GM06990 (cell line): ENCODE measurements at places on chromosomes 7 and 10.

- DNase-seq, result no peak
Observed at GRCh38 chr7:48360574-48360973, 189.3 kb downstream of the ABCA13 start.

DNA sequence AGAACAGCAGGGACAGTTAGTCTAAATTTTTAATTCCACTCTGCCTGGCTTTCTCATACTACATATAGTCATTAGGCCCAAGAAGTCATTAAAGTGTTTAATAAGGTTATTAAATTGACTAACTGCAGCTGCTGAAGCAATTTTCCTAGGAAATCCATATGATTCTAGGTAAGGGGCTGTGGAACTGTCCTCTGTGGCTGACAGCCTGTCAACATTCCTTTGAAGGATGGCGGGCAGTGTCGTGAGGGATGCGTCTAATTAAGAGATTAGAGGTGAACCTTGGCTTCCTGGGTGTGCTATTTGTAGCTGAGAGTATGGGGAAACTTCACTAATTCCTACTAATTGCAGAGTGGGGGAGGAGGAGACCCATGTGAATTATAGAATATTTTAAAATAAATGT is 64.6 kb downstream of the SNX10 start:
- no peak for DNase-seq

- no peak for DNase-seq
Observed at GRCh38 chr7:44215531-44215930, 14.8 kb downstream of the YKT6 start.

- no peak for DNase-seq
Observed at GRCh38 chr10:109173937-109174336, 749.4 kb downstream of the XPNPEP1 start.

DNA sequence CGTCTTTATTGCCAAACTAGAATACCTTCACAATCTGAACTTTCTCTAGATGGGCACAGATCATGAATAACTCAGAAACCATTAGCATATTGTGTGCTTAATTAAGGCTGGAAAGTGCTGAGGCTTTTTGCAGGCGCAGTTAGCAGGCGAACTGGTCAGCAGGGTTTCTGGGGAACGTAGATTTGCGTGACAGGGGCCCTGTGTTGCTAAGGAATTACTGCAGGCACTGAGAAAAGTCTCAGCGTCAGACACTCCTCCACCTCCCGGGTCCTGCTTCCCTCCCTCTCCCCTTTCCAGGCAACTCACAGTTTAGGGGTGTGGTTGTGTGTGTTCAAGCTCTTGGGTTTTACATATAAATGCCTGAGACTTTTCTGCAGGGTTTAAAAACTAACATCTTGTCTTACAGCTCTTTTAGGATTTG is 2.2 kb downstream of the MAP3K8 start:
- no peak for DNase-seq

- DNase-seq, result no peak
Observed at GRCh38 chr7:102925976-102926782, 13.4 kb downstream of the LRRC17 start.

- no peak for DNase-seq
Observed at GRCh38 chr7:50342616-50343114, 38.1 kb downstream of the IKZF1 start.

- DNase-seq, result peak; percentile 68
Observed at GRCh38 chr7:69906283-69906995, 308.2 kb downstream of the AUTS2 start.

- no peak for DNase-seq
Observed at GRCh38 chr7:125363873-125364272, 434.2 kb upstream of the POT1 start.

- no peak for DNase-seq
Observed at GRCh38 chr10:22544325-22545068, 169.9 kb downstream of the PIP4K2A start.

DNA sequence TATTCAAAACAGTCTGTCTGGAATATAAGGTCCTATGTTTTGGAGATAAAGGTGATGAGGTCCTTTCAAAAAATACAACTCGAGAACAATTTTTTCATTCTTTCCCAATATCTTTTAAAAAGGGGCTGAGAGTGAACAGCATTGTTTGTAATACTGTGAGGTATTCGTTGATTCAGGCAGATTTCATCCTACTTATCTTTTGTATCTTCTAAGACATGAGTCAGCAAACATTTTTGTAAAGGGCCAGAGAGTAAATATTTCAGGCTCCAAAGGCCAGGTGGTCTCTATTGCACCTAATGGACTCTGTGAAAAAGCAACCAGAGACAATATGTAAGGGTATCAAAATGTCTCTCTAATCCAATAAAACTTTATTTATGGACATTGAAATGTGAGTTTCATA is 8.1 kb upstream of the ANK3 start:
- no peak for DNase-seq

GRCh38 chr7:117200132-117200531 is 122.7 kb downstream of the WNT2 start:
- no peak for DNase-seq

- no peak for DNase-seq
Observed at GRCh38 chr10:22244001-22244400, 26.2 kb upstream of the EBLN1 start.

DNA sequence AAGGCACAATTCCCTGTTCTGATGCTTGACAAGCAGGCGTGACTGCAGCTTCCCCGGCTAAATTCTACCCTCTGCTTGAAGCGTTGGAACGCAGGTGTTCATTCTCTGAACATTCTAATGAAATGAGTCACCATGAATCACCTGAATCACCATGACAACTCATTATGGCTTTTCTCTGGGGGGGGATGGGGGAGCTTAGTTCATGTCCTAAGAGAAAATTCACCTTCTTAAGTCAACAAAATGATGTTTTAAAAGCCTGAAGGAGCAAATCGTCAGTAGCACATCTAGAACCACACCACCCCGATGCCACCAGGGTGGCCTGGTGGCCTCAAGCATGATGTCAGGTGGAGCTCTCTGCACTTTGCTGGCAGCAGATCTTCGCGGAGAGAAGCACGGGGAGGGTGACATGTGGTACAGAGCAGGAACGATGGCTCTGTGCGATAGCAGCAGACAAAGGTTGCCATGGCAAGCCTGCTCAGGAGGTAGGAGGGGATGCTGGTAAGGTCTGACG is 33.7 kb downstream of the DDC start:
- no peak for DNase-seq

- DNase-seq, result no peak
Observed at GRCh38 chr10:102578782-102579181, 65.5 kb upstream of the TRIM8 start.

DNA sequence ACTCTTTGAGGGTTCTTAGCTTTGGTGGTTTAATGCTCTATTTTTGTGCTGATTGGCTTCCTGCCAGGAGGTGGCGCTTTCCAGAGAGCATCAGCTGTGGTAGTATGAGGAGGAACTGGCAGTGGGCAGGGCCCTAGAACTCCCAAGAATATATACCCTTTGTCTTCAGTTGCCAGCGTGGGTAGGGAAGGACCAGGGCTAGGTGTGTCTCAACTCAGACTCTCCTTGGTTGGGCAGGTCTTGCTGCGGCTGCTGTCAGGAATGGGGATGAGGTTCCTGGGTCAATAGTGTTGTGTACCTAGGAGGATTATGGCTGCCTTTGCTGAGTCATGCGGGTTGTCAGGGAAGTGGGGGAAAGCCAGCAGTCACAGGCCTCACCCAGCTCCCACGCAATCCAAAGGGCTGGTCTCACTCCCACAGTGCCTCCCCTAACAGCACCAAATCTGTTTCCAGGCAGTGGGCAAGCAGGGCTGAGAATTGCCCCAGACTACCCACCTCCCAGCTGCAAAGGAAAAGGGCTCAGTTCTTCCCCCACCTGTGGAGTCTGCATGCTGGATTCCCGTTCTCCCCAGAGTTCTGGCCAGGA is 191.5 kb downstream of the PHTF2 start:
- DNase-seq, result no peak

GRCh38 chr10:57830877-57831560 is 436.7 kb downstream of the IPMK start:
- no peak for DNase-seq

- DNase-seq, result no peak
Observed at GRCh38 chr7:22980422-22980821, 33.5 kb downstream of the HYCC1 start.

DNA sequence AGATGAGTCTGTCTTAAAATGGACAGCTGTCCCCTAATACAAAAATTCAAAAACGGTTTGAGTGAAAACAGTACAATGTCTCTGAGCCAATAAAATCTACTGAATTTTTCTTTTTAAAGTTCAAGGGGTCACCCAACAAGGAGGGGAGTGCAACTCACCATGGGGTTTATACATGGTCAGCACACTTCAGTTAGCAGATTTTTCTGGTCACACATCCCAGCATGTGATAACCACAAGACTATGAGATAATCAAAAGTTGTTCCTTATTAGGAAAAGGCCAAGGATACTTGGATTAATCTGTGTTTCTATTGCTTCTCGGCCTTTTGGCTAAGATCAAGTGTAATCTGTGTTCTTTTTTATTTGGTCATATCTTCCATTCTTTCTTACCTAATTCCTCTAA is 31.6 kb downstream of the ABCB5 start:
- no peak for DNase-seq

DNA sequence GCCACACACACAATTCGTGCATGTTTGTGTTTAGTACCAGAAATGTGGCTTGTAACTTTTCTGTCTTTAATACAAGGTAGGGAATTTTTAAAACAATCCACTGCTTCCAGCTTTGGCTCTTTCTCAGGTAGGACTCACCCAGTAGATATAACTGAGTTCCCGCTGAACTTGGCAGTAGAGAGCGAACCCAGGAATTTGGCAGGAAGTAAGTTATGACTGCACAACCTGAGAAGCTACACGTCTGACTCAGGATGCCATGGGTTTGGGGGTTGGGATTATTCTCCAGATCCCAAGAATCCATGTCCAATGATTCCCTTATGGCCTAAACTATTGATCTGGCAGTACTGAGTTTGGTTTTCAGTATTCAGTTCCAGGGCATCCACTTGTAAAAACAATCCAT is 499.7 kb downstream of the CALN1 start:
- no peak for DNase-seq

- DNase-seq, result no peak
Observed at GRCh38 chr7:38574086-38574485, 57.1 kb downstream of the AMPH start.
